ENCODE measurements at places on chromosomes 12 and 14.

DNA sequence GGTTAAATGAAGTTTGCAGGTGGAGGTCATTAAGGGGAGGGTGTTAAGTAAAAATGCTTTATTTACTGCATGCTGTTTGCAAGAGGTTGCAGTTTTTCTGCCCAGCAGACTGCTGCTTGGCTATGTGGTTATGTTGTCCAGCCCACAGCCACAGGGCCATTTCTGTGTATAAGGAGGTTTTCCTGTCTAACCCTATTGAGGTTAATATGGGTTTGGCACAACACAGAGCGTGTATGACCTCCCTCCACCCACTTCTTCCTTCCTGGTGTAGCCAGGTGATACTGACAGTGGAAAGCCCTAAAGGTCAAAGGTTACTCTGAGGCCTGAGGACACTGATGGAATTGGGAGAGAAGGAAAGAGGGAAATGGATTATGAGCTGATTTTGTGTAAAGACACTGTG is 253.7 kb upstream of the PWP1 start:
- DNase-seq = no peak

DNA sequence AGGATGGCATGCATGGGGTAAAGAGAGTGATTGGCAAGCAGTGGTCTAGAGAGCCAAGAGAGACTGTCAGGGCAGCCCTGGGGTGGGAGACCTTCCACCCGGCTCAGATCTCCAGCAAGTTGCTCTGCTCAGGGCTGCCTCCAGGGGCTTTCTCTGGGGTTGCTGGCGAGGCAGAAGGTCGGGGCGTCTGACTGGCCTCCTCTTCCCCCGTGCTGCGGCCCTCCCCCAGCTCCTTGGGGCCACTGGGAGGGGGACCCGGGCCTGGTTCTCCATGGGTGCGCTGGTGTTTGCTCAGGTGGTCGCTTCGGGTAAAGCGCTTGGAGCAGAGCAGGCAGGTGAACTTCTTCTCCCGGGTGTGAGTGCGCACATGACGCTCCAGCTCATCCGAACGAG is 6.6 kb upstream of the AAAS start:
- DNase-seq = no peak

- DNase-seq = no peak
Measured at GRCh38 chr14:23577004-23577681, 1.4 kb downstream of the JPH4 start.

GRCh38 chr12:119990382-119990874 is 1.4 kb downstream of the BICDL1 start:
- DNase-seq = peak; percentile 19

- no peak for DNase-seq
Measured at GRCh38 chr12:6326316-6327228, 15.3 kb downstream of the TNFRSF1A start.

DNA sequence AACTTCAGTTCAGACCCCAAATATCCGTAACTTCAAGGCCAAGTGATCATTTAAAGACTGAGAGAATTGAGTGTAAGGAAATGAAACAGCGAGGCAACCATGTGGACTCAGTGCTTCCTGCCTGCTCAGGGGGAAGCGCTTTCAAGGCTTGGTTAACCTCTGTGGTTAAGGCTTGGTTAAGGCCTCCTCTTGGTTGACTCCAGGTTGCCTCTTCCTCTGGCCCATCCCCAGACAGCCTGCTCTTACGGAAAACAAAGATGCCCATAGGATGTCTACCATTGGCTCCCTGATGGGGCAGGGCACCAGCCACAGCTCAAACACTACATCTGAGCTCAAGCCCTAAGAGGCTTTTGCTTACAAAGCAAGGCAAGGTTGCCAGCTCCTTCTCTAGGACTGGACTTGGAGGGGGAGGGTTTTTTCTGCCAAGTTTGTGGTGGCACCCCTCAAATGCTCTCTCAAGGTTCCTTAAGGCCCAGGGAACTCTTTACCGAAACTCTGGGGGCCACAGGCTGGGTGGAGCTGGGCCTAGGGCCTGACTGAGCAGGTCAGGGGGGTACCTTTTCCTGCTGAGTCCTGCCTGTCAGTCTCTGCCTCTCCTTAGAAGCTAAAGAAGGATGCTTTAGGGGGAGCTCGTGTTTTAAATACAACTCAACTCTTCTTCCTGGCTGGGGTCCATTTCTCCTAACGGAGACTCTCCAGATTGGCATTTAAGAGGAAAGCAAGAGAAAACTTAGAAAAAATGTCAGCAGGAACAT is 13.7 kb downstream of the COL2A1 start:
- DNase-seq = no peak

DNA sequence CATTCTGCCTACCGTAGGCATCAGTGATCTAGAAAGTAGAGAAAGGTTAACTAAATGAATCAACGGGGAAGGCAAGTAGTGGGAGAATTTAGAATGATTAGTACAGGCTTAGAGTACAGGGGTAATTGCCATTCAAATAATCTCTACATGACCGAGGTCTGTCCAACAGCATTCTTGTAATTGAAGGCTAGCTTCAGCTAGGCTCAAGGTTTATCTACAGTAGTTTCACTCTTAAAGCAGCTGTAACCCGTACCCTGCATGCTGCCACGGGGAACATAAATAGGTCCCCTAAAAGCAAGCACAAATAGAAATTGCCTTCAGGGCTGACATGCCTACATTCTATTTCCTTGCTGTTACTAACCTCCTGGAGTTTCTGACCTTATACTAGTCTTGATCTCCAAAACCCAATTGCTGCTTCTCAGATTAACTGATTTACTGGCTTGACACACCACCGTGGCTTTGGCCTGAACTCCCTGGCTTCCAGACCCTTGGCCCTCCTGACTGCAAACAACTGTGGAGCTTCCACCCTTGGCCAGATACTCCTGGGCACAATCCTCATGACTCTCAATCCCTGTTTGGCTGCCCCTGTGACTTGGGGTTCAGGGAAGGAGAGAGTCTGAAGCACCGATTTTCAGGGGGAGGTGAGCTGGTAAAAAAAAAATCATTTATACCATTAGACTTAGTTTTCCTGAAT is 242.1 kb upstream of the FOXN3 start:
- no peak for DNase-seq

DNA sequence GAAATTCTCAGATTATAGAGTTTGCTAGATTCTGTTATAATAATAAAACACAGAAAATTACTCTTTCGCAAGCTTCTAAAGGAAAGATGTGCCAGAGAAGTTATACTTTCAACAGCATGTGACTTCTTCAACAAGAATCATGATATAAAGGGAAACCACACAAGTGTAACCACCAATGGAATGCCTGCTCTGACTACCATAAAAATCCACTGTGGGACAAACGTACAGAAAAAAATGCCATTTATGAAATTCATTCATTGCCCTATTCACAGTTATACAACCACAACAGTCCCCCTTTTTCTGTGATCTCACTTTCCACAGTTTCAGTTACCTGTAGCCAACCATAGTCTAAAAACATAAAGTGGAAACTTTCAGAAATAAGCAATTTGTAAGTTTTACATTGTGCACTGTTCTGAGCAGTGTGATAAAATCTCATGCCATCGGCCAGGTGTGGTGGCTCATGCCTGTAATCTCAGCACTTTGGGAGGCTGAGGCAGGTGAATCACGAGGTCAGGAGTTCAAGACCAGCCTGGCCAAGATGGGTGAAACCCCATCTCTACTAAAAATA is 3.2 kb downstream of the CATSPERB start:
- DNase-seq = no peak

- DNase-seq = no peak
Measured at GRCh38 chr12:110732572-110732971, 10.1 kb downstream of the PPP1CC start.

- no peak for DNase-seq
Measured at GRCh38 chr12:57893431-57894353, 47.2 kb upstream of the CTDSP2 start.
